ENCODE measurements at places on chromosomes 5 and 9.

GRCh38 chr5:20367178-20367577 lies 379.2 kb upstream of the CDH18 start:
- no peak for DNase-seq

DNA sequence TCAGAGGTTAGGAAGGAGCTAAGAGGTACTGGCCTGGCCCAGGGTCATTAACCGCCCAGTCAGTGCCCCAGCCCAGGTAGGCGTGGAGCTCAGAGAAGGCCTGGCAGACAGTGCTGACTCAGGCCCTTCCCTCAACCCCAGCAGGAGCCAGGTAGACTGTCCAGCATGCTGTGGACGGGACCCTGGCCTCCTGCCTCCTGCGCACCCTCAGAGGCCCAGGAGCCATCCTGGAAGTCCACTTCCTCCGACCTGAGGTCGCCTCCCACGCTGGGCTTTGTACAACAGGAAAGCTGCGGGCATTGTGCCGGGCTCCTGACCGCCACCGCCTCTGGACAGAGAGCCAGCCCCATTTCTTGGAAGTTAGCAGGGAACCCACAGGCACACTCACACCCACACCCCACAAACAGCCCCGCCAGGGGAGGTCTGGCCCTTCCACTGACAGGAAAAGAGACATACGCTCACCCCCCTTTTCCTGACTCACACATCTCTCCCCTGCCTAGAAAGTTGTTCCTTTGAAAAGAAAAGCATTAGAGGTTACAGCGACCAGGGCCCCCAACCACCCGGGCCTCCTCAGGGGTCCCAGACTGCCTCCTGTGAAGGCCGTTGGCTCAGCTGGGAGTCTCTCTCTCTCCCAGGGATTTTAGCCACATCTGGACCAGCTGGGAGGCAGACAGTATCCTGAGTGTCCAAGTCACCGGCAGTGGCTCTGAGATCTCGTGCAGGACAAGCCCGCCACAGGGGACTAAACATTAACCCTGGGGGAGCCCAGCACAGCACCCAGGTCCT lies 7.7 kb downstream of the RALGDS start:
- DNase-seq = peak; percentile 52

DNA sequence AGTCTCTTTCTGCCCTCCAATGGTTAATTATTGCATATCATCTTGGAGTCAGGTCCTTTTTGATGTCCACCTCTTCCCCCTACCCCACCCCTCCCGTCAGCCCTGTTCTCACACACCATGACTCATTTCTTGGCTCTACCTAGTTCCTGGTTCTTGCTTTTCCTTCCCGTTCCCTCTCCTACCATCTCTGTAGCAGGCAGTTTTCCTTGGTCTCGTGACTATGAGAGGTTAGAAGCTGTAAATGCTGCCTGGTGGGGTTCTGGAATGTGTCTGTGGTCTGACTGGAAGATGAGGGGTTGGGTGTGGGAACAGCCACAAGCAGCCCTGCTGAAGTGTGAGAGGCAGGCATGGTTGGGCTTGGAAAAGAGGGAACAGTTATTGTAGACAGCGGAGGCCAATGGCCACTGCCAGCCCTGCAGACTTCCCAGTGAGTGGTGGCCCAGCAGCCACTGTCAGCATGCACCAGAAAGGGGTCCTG lies 18.2 kb downstream of the SLC22A5 start:
- no peak for DNase-seq

DNA sequence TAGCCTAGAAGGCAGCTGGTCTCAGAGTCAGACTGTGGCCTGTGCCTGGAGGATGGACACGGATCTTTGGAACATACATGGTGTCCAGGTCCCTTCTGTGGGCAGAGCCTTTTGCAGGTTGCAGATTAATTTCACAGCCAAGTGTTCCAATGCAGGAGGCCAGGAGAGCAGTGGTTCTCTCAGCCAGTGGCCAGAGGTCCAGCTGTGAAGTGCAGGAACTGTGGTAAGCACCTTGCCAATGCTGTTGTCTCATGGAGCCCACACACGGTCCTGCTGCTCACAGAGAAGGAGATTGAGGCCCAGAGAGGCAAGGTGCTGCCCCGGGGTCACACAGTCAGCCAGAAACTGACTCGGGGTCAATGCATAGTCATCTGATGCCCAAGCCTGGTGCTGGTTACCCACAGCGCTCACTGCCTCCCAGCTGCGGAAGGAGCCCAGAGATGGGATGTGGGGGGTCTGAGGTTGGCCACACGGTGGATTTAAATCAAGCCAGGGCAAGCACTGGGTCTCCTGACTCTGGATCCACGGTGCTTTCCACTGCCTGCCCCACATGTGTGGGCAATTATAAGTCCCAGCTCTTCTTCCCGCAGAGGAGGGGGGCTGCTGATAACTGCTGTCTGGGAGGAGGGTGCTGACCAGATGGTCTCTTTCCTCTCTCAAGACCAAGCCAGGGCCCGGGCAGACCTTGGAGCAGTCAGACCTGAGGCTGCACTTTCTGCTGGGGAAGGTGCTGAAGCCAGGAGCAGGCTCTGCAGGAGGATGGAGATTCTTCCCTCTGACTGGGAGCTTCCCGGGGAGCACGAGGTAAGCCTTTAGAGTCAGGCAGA lies 2.8 kb downstream of the PDGFRB start:
- DNase-seq = no peak

DNA sequence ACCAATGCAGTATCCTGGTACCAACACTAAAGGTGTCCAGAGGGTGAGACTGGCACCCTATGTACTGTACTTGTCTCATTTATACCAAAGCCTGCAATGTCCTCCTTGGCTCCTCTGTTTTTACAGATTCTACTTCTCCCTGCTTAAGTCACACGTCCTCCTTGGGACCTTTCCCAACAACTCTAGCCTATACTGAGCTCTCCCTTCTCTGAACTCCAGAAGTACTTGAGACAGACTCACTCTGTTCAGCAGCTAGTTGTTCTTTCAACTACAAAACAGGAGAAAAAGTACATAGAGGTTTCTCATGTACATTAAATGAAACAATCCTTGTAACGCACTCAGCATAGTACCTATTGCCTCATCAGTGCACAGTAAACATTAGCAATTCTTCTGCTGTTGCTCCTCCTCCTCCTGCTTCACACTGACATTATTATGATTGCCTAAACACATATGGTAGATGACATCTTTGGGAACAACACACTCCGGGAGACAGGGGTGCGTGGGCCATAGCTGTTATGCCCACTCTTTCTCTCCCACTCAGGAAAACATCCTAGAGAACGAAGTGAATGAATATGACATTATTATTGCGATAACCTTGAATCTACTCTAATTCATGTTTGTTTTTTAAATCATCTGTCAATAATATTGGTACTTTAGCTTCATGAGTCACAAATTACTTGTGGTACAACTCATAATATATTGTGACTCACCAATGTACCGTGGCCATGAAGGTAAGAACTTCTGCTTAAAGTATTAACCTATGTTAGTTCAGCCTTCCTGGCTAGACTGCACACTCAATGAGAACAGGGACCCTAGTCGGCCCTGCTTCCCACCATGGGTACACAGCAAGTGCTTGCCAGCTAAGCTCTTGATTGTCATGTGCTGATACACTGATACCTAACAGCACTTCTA lies 180.3 kb upstream of the ADRA1B start:
- no peak for DNase-seq

- no peak for DNase-seq
Observed at GRCh38 chr9:37540634-37541033, 35.5 kb downstream of the FBXO10 start.

GRCh38 chr5:112640546-112640945 lies 97.1 kb upstream of the APC start:
- DNase-seq = no peak

DNA sequence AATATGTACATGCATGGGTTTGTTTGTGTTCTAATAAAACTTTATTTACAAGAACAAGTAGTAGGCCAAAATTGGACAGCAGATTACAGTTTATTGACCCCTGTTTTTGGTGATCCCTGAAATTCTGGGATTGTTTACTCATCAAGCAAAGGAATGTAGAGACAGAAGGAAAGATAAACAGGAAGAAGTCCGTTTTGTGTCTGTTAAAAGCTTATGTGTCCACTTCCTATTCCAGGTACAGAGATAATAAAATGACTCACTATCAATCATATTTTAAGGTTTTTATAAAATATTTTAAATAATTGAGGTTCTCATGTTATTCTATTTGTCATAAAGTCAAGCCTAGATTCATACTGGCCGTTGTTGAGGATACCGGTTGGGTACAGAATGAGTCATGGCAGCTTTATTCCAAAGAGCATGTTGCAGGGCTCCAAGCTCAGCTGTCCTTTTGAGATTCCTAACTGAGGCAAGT lies 214.9 kb upstream of the DAB2 start:
- DNase-seq = no peak

DNA sequence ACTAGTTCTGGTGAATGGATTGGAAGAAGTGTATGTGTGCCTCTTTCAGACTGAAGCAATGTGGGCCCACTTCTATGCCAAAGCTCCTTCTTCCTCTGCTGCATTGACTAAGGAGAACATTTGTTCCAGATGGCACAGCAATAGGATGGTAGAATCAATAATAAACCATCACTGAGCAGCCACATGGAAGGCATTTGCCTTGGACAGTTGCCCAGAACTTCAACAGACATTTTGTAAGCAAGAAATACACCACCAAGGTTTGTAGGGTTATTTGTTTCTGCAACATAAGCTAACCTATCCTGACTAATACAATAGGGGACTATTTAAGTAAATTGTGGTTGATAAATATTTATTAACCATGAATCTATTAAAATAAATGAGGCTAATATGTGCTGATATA lies 37.7 kb upstream of the CSNK1G3 start:
- no peak for DNase-seq

GRCh38 chr5:55609413-55609812 lies 74.6 kb upstream of the PLPP1 start:
- DNase-seq = no peak

DNA sequence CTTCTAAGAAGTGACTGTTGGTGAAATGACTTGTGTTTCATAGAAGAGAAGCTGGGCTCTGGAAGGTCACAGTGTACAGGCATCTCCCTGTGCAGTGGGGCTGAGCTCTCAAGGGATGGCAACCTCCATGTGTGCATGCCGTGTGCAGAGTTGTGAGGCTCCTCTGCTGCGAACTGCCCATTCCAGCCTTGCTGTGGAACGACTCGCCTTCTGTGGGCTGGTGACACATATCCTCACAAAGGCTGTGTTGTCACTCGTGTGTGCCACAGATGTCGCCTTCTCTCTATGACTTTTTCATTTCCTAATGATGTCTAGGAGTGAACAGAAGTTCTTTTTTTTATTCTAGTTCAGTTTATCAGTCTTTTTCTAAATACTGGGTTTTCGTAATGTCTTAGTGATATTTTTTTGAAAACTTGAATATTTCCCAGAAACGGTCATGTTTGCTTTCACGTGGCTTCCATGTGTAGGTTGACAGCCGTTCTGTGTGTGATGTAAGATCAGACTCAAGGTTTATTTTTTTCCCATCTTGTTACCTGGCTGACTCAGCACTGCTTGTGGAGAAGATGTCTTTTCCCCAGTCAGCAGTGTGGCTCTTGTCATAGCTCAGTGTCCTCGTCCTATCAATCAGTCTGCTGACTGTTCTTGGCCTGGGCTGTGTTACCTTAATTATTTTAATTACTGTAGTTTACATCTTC lies 57.3 kb upstream of the CACNA1B start:
- DNase-seq = peak; percentile 40

DNA sequence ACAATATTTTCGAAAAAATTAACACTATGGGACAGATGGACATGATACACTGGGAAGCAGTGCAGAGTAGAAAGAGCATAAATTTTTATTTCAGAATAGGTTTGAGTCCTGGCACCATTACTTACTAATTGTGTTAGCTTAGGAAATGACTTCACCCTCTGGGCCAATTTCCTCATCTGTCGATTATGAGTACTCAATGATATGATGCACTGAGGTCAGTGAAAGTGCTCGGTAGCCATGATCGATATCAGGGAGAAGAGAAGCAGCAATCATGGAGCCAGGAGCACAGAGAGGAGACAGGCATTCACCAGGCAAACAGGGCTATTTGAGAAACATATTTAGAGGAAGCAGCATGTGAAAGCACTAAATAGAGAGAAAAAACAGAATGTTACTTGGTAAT lies 29.4 kb downstream of the NR6A1 start:
- DNase-seq = no peak

DNA sequence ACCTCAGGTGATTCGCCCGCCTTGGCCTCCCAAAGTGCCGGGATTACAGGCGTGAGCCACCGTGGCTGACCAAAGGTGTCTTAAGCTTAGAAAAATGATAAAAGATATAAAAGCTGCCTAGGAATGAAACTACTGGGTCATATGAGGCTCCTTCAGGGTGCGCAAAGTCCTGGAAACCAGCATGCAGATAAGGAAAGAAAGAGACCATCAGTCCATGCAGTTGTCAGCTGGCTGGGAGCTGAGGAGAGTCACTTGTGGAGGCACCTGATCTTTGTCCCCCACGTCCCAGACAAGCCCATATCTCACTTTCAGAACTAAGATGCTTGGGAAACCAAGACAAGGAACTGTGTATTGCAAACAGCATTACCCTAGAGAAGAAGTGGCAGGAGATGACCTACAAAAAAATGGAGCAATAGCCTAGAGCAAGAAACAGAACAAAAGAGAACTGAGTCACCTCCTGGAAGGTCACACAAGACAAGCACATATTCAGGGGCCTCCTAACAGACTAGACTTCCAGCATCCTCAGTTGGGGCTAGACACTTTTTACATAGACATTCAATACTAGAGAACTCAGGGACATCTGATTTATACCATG lies 2.8 kb upstream of the CCDC125 start:
- DNase-seq = no peak

GRCh38 chr5:146283344-146283761 lies 55.3 kb upstream of the POU4F3 start:
- no peak for DNase-seq

GRCh38 chr9:35790385-35791296 lies 750 bp upstream of the NPR2 start:
- peak; percentile 67 for DNase-seq

DNA sequence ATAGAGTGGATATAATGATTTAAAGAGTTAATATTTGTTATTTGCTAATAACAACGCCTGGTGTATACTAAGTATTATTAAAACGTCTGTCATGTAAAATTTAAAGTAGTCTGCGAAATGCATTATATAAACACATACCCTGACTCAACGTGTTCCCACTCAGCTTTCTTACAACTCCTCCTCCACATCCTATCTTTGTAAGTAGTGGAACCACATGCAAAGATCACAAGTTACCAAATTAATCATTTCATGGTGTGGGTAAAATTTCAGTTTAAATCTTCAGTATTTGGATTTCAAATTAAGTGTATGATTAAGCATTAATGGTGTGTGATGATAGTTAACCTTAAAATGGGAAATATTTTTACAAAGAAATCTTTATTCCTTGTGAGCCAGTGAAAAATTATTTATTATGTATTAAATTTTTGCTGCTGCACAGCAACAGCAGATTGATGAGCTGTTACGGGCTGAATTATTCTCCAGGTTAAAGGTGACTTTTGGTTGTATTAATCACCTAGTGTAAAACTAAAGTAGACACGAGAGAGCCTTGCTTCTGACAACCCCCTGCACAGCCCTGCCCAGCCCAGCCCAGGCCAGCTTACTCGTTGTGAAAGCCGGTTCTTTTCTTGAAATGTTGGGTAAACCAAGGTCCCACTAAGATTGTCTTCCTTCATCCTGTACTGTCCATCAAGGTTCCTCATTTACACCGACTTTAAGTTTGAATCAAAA lies 373.5 kb downstream of the DTWD2 start:
- DNase-seq = no peak

GRCh38 chr5:45507178-45507577 lies 189.0 kb downstream of the HCN1 start:
- DNase-seq = no peak

GRCh38 chr9:113493203-113493520 lies 29.6 kb downstream of the RGS3 start:
- no peak for DNase-seq

GRCh38 chr9:126531035-126531571 lies 82.6 kb upstream of the LMX1B start:
- no peak for DNase-seq

All from activated CD4-positive, alpha-beta T cell treated with anti-CD3 and anti-CD28 coated beads for 36 hours (primary cell).